ENCODE measurements at places on chromosomes 7 and 10. TPM values are rescaled to one million over a fixed set of nuclear protein-coding genes. Genes with fewer than 3 reads are reported as not detected.

RET gene
- 0.38 TPM for total RNA-seq

CYP2C8 gene
- not detected for total RNA-seq

KIF11 gene
- total RNA-seq, result 74.3 TPM

OR2A5 gene
- total RNA-seq, result not detected

SPDYE8 gene
- not detected for total RNA-seq

PNLIPRP1 gene
- total RNA-seq, result not detected

DKK1 gene
- total RNA-seq, result 1,320 TPM

C10orf105 gene
- total RNA-seq, result not detected

THNSL1 gene
- 5.1 TPM for total RNA-seq

NEUROG3 gene
- total RNA-seq, result not detected

TMEM229A gene
- not detected for total RNA-seq

PLXDC2 gene
- total RNA-seq, result 21.8 TPM

OR9A2 gene
- total RNA-seq, result not detected

AKR1D1 gene
- total RNA-seq, result not detected

WDFY4 gene
- not detected for total RNA-seq

VPS37D gene
- total RNA-seq, result 6.6 TPM

SH3PXD2A gene
- total RNA-seq, result 2.0 TPM

RNF133 gene
- 0.17 TPM for total RNA-seq

ACTR3C gene
- total RNA-seq, result 2.8 TPM
